ENCODE measurements at places on chromosomes 6 and 20.
A peak's percentile ranks its signal among the peaks of the same experiment; 100 is the strongest.

DNA sequence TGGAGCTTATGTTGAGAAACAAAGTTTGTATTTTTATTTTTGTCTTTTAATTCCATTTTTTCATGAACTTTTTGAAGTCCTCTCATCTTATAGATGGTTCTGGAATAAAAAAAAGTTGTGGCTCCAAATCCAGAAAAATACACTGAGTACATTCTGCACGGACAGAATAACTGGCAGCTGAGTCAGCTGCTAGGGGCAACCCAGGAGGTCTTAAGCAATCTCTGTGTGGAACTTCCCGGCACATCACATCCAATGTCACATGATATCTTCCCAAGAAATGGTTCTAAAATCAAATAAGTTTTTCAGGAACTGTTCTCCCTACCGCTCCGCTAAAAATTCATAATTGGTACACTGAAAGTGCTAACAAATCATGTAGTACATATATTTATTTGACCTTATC lies 29.8 kb downstream of the SLC13A3 start:
- no peak for ATAC-seq

- ATAC-seq = no peak
Observed at GRCh38 chr6:143258945-143259344, 191.6 kb downstream of the ADAT2 start.

- no peak for ATAC-seq
Observed at GRCh38 chr20:11118802-11119380, 445.1 kb upstream of the JAG1 start.

DNA sequence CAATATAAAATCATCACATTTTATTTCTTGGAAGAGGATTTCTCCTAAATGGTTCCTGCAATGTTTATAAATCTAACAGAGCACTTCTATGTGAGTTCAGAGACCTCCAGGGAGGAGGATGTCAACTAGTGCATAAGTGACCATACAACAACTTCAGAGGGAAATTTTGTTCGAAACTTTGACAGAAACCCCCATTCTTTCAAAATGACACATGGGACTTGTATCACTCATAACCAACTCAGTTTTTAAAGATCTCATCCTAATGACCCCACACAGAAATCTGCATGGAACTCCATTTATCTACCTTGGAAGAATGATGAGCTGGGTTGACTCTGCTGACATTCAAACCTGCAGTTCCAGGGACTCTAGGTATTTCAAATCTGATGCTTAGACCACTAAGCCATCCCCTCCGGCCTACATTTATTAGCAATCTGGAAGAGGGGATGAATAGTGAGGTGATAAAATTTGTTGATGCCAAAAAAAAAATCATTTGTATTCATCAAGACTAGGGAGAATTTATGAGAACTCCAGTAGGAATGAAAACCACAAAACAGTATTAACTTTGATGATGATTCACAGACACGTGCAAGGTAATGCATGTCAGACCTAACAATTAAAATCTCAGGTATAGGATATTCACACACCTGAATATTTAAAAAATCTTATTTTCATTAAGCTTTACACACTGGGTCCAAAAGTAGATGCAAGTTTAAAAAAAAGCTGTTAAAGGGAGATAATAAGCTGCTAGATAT lies 153.0 kb downstream of the REV3L start:
- no peak for ATAC-seq

- ATAC-seq = peak; percentile 66
Observed at GRCh38 chr20:61387204-61387953, 135.3 kb downstream of the CDH4 start.

GRCh38 chr20:63846128-63846771 lies 15.0 kb upstream of the ABHD16B start:
- peak; percentile 91 for ATAC-seq

DNA sequence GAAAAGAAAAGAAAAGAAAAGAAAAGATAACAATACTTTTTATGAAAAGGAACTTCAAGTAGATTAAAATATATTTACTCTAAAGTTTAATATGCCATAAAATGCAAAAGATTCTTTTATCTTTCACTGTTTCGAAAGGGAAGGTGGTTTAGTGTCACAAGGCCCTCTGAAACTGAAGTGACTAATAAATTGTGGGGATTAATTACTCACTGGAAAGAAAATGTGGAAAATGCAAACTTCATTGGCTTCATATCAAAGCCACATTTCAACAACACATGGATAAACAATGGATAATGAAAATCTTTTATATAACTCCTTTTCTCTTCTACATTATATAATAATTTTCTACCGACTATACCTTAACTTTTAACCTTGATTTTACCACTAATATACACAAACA lies 320.5 kb upstream of the RSPO3 start:
- ATAC-seq = no peak

DNA sequence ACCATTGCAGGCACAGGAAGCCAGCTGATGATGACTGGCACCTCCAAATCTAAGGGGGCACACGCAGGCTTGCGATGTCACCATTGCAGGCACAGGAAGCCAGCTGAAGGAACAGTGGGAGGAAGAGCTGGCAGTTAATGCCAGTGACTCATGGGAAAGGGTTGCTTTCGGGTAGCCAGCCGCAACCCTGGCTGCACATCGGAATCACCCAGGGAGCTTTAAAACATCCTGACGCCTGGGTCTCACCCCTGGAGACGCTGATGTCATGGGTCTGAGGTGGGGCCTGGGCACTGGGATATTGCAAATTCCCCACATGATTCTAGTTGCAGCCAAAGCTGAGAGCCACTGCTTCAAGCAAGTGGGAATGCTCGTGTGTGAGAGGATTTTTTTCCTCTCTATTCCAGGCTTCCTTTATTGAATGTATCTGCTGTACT lies 16.1 kb upstream of the CCN6 start:
- peak; percentile 97 for ATAC-seq

GRCh38 chr6:37607944-37608343 lies 89.7 kb downstream of the MDGA1 start:
- ATAC-seq = peak; percentile 25

- ATAC-seq = no peak
Observed at GRCh38 chr6:71044753-71045152, 87.9 kb upstream of the B3GAT2 start.

DNA sequence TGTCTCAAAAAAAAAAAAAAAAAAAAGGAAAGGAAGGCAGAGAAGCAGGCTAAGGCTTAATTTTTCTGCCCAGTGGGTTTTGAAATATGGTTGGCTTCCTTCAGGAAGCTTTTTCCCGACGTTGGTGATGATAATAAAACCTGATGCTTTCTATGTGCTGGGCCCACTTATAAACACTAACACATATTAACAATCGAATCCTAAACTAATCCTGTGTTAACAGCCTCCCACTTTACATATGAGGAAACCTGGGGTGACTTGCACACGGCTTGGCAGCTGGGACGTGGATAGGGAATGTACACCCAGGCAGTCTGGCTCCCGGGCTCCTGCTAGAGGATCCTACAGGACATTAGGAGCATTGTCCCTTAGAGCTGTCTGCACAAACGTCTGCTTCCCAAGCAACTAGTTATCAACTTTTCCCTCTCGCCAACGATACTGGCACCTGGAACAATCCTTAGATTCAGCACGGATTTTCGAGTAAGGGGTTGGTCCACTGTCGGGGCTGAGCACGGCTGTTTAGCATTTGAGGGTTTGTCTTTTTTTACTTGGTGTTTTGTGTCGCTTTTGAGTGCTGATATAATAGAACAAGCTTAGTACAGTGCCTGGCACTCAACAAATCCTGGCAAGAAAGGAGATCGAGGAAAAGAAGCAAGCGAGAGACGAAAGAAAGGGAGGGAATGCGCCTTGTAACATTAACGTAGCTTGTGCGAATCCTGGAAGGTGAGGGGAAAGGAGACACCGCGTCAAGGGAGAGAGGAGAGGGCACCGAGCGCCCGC lies 622 bp upstream of the KIZ start:
- ATAC-seq = peak; percentile 56

DNA sequence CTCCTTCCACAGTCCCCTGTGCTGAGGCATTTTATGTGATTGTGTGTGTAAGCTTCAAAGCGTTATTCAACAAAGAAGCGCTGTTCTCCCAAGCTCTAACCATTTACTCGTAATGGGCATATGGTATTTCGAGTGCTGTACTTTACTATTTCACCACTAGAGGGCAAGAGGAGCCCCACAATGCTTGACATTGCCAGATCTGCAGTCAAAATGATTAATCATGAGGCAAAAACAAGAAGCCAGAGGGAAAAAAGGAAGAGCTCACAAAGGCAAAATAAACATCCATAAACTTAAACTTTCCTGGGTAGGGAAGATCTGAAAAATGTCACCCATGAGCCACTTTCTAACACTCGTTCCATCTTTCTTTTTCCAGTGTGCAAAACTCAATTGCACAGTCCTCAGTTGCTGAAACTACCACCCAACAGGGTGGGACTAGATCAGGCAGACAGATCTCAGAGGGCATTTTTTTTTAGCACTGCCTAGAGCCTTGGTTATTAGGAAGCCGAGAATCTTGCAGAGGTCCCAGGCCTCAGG lies 215.0 kb upstream of the PLCB4 start:
- peak; percentile 96 for ATAC-seq

DNA sequence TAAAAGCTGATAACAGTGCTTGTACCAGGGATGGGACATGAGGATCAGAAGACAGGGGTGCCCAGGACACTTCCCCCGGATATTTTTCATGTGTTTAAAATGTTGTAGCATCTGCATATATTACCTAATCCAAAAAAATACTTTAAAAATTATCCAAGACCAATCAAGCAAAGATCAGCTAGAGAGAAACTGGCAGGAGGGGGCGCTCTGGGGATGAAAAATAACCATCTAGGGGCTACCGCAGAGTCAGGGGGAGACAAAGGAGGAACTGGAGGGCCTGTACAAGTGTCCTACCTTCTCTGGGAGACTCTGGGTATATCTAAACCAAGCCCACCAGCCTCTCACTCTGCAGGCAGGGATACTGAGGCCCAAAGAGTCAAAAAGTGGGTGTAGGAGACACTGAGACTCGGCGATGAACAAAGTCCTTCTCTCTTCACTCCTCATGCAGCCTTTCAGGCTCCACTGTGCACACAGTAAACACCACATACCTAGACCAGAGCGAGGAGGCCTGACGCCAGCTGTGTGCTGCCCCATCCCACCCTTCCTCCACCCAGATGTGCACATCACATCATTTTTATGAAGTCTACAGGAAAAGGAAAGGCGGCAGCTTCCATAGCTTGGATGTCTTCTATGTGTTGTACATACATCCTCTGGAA lies 9.8 kb downstream of the RIMS4 start:
- ATAC-seq = no peak

DNA sequence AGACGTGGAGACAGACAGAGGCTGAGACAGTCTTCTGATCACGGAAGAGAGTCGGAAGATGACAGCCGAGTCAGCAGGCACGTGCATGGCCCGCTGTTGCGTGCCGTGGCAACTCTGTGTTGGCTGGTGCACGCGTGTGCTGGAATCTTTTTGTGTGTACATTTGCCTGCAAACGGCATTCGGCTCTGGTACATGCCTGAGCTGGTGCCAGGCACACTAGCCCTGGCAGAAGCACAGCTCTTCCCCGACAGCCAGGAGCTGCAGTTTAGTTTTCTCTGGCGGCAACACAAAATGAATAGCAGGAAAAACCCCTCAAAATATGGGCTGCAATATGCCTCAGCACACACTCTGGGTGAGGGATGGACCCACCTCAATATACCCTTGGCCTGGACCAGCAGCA lies 769 bp upstream of the PDYN start:
- ATAC-seq = no peak

DNA sequence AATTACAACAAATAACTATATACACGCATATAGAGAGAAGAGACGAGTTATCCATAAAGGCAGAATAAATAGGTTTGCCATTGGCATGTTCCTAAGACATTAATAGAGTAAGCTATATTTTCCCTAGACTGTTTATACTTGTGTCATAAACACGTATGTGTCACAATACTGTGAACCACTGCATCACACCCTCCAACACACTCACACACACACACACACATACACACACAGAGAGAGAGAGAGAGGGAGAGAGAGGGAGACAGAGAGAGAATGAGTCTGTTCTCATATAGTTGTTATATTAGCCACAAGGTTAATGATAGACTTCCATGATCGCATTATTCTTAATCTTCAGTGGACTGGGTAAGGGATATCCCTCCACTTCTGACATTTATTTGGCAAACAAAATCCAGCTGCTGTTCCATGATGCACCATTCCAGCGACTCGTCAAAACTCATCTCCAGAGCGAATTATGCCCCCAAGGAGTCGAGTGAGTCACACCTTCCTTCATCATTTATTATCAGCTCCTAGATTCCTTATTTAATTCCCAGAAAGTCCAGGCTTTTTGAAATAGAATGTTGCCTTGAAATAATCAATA lies 82.8 kb upstream of the HIVEP1 start:
- no peak for ATAC-seq

DNA sequence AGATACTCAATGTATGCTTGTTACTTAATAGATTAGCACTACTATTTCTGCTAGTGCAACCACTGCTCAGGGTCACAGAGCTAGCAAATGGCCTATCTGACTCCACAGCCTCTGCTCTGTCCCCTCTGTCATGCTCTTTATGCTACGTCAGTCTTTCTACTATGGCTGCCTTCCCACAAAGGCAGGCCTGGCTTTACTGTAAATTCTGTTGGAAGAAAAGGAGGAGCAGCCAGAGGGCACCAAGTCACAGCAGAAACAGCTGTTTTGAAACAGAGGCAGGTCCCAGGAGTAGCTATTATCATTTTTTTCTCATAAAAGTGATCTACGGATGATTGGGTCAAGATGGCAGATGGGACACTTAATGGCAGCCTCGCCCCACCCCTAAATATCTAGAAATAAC lies 10.0 kb upstream of the ELMO2 start:
- peak; percentile 95 for ATAC-seq

DNA sequence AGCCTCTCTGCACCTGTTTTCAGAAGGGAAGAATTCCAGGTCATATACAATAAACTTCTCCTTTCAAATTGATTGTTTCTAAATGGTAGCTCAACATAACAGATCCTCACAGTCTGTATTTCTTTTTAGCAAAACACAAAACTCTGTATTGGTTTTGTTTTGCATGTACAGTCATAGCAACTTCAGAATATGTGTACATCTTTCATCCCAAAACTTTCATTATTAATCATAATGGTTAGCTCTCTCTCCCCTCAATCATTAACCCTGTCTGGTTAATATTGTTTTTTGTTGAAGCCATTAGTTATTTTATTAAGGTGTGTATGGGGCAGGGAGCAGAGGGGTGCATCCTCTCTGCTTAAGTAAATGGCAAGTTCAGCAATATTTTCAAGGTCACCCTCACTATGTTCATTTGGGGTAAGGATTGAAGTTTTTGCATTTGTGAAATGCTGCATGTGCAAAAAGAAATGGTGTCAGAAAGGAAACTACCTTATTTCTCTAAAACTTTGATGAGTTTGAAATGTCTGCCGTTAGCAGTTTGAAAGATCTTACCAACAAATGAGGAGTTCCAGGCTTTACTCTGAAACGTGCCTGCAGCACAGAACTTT lies 136.8 kb upstream of the BTBD3 start:
- no peak for ATAC-seq

DNA sequence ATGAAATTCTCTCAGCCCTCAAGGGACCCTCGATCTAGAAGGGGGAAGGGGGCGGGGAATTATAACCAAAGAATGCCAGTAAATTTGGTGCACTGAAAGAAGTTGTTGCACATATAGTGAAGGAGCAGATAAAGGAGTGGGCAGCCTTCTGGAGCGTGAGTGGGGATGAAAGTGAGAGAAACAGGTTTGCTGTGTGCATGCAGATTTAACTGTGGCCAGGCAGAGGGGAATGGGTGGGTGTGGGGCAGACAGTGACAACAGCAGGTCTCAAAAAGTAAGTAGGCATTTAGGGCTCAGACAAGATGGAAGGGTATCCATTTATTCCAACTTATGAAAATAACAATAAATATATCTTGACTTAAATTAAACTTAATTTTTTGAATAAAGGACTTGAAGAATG lies 149.1 kb downstream of the KCNQ5 start:
- no peak for ATAC-seq

Measured in motor neuron (in vitro differentiated cells).